ENCODE measurements at places on chromosomes 4 and X. TPM values are rescaled to one million over a fixed set of nuclear protein-coding genes. Genes with fewer than 3 reads are reported as not detected.

GRCh38 chrX:131816551-131817136, 206.5 kb upstream of the STK26 start:
- DNase-seq, result no peak

DNA sequence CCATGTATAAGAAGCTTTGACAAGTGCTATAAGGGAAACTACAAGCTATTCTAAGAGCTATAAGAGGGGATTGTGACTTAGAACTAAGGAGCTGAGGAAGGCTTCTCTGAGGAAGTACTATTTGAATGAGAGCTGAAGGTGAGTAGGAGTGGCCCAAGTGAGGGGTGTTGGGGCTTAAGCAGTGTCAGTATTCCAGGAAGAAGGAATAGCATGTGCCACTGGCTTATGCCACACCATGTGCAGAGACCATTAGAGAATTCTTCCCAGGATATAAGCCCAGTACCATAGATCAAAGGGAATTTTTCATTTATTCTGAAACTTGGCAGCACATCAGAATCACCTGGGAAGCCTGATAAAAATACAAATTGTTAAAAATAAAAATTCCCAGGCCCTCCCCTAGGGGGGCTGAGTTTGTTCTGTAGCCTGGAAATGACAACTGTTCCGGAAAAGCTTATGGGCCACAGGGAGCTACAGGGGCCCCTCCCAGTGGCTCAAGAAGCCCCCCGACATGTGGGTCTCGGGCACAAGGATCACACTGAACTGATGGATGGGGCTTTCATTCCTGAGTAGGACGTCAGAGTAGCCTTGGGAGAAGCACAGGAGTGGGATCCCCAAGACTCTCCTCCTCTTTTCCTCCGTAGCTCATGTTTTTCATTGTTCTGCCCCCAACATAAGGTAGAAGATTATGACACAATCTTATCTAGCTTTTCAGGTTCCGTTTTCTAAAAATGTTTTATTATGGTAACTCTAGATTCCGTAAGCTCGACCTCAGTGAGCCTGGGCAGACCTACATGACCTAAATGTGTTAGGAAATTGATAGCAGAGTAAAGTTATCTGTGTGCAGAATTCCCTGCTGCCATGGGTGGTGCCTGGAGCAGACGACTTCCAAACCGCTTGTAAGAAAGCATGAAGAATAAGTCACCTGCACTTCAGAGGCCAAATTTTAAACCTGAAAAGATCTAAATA, 119.3 kb downstream of the AFF1 start:
- no peak for DNase-seq

Gene PDE6B
- not detected for total RNA-seq

- DNase-seq, result no peak
Measured at GRCh38 chrX:130186651-130187050, 14.9 kb downstream of the RAB33A start.

- DNase-seq, result no peak
Measured at GRCh38 chr4:80535551-80535950, 200.0 kb downstream of the CFAP299 start.

DNA sequence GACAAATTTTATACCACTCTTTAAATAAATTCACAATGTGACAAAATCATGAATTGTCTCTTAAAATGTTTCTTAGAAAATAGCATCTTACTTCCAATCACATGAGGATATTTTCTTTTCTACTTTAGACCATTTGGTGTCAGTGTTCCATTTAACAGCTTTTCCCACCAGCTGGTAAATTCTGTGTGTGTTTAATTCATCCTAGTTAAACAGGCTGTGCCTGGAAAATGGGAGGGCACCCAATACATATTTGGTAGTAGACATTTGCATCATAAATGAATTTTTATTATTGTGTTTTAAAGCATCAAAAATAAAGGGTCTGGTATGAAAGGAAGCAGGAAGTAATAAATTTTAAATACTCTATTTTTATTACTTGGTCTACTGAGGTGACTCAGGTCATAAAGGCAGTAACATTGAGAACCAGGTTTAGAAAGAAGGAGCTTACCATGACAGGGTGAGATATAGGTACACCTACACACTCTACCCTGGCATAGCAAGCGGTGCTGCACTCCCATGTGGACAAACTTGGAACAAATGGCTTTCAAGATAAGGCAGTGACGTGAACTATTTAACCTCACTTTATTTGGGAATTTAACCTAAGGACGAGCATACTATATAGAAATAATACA, 344.5 kb downstream of the BMPR1B start:
- no peak for DNase-seq

DNA sequence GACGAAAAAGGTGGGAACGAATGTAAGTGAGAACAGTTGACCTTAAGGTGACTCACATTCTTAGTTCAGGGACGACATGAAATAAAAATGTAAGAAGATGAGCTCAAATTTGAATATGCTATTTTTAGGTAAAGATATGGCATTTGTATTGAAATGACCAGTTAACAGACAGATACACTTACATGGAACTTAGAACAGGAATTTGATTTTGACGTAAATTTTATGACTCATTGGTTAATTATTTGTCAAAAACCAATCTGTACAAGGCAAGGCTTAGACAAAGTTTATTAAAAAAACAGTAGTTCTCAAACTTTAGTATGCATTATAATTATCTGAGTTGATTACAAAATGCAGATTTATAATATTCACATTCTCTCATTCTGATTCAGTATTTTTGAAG, 469.4 kb downstream of the CFAP47 start:
- DNase-seq, result no peak

DNA sequence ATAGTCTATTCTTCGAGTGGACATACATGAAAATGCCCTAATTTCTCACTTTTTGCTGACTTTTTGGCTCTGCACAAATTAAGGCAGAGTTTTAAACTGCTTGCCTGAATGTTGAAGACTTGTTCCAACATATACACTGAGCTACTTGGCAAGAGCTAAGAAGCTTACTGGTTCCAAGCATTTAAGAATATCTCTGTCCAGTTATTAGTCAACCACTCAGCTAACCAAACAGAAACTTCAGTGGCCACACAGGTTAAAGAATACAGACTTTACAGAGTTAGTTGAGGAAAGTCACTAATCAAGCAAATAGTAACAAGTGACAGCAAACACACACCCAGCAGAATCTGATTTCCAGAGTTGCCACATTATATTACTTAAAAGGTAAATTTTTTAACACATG, 35.5 kb downstream of the AMER1 start:
- DNase-seq, result no peak

DNA sequence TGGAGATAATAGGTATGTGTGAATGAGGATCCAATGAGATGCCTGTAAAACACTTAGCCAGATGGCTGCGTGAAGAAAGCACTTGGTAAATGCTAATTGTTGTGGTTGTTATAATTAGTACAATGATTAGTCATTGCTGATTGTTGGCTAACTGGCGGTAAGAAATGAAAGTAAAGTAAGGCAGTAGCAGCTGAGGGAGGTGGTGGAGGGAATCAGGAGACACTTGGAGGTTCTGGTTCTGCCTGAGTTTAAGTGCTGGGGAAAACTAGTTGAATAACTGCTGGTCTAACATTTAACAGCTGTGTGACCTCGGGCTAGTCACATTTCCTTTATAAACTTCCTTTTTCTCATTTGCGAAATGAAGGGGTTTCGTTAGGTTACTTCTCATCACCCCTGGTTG, 30.9 kb downstream of the CD38 start:
- no peak for DNase-seq

- no peak for DNase-seq
Measured at GRCh38 chrX:57177070-57177469, 39.9 kb upstream of the SPIN2A start.

- no peak for DNase-seq
Measured at GRCh38 chr4:60134099-60134498, 1066.0 kb upstream of the ADGRL3 start.

Gene UGT2B10
- not detected for total RNA-seq

Gene BTK
- 1.4 TPM for total RNA-seq

Gene CSN1S1
- total RNA-seq, result not detected

Gene C4orf50
- total RNA-seq, result 0.83 TPM

DNA sequence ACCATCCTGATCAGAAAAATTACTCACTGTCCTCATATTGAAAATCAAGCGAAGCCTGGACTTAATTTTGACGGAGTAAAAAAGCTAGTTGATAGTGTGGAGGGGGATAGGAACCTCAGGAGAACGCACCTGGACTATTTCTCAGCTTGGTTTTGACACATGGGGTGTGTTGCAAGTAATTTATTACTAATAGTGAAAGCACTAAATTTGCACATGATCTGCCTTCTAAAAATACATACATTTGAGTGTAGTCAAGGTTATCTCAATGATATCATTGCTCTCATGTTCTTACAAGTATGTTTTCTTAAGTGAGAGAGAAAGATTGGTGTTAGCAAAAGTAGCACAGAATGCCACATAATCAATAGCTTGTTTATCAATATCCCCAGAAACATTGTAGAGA, 29.5 kb downstream of the LRIT3 start:
- no peak for DNase-seq

- no peak for DNase-seq
Measured at GRCh38 chrX:17564689-17565409, 172.4 kb upstream of the SCML1 start.

GRCh38 chr4:86035688-86036087, 324.2 kb downstream of the MAPK10 start:
- no peak for DNase-seq

- DNase-seq, result no peak
Measured at GRCh38 chr4:40990236-40990898, 224.0 kb downstream of the APBB2 start.

GRCh38 chrX:133892337-133892736, 93.1 kb downstream of the GPC3 start:
- DNase-seq, result no peak

DNA sequence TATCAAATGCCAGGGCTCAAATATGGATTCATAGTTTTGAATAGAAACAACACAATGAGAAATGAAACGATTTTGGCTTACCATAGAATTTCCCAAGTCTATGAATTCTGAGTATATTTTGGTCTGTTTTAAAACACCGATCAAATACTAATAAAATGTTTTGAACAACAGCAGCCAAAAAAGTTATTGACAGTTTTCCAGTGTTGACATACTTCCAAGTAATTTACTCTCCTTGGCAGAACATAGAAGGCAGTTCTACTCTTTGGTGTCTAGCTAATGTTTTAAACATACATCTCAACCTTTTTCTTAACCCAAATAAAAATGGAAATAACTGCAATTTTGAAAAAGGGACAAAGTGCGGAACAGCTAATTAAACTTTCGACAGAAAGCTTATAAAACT, 1419.8 kb downstream of the ADGRL3 start:
- no peak for DNase-seq

Gene DCTD
- 21.7 TPM for total RNA-seq
